Glomerular endothelial cell (primary cell): ENCODE measurements at places on chromosomes 3 and 15. TPM values are rescaled to one million over a fixed set of nuclear protein-coding genes. Genes with fewer than 3 reads are reported as not detected.

DNA sequence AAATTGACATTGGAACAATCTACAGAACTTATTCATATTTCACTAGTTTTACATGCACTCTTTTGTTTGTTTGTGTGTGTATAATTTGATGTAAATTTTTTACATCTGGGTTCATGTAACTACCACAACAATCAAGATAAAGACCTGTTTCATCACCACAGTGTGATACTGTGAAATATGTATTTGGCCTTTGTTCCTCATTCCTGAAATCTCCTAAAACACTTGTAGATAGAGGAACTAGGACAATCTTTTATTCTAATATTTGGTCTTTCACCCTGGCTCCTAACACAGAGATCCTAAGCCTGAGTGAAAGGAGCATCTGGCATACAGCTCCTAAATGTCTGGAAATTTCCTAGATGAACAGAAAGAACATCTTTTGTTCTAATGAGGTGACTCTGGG is 155.0 kb upstream of the GPR149 start:
- DNase-seq: no peak

DNA sequence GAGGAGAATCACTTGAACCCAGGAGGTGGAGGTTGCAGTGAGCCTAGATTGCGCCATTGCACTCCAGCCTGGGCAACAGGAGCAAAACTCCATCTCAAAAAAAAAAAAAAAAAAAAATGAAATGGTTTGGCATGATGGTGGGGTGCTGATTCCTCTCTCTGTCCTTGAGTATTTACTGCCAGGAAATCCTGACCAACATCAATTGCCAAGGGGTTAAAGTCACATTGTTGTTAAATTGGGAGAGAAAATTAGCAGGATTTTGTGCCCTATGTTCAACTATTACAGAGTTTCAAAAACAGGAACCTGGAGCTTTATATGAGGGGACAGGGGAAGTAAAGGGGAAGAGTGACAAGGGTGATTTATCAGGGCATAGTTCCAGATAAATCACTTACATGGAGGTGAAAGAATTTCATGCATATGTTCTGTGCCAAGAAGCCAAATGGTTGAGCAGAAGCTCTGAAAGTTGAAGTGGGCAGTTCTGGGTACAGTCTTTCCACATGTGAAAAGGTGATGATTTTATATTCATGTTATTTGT is 70.5 kb upstream of the TSEN2 start:
- DNase-seq: no peak

GRCh38 chr15:55334997-55335396 is 16.0 kb downstream of the PIGB start:
- no peak for DNase-seq

DNA sequence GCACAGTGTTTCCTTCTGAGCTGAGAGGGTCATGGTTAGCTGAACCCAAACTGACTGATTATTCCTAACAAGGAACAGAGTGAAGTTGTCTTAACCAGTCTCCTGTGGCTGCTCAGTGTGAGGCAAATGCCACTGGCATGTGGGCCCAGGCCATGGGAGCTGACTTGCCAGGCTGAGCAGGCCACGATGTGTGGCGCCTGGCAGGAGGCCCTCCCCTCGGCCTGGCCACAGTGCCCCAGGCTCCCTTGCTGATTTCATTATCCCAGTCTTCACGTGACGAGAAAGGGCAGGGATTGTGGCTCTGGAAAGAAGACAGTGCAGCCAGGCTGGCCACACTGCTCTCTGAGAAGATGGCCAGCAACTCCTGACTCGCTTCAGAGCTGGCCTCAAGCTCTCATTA is 58.8 kb downstream of the SLCO2A1 start:
- no peak for DNase-seq

DNA sequence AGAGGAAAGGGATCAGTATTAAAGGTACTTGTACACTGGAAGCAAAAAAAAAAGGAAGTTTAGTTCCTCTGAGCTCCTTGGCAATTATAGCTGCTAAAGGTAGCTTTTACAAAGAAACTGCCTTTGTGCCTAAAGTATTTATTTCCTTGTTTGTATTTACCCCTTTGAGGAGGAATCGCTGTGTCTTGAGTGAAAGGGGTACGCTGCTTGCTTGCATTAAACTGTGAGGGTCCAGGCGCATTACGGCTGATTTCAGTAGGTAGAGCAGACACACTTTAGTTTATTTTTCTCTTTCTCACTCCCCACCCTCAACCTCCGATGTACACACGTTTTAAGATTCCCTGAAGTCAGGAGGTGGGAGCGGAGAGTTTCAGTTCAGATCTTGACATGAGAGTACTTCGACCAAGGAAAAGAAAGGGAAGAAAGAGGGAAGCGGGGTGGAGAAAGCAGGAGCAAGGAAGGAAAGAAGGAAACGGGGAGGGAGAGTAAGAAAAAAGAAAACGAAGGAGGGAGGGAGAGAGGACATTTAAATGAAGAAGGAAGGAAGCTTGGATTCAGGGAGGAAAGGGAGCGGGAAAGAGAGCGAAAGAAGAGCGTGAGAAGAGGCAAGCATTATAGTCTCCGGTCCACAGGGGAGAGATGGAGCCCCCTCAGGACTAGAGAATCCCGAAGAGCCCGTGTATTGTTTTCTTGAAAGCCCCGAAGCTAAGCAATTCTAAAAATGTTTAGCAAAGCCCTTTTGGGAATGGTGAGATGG is 1.2 kb upstream of the MME start:
- no peak for DNase-seq

DNA sequence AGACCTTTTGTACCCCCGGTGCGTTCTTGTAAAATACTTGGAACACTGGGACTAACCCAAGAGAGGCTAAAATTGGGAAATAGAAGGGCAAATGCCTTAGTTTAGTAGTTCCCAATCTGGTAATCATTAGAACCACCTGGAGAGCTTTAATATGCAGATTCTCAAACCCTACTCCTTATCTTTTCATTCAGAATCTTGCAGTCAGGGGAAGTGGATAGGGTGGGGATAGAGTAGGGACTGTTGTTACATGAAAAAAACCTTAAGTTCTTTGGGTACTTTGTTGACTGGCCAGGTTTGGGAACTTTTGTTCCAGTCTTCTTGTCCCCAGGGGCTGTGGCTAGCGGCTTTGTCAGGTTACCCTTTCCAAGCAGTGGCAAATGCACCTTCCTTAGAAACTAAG is 15.9 kb downstream of the MAPKBP1 start:
- no peak for DNase-seq

Gene TTC23
- 17.8 and 18.8 TPM in 2 replicates for total RNA-seq
